ENCODE measurements at places on chromosomes 11 and 22.

- DNase-seq, result no peak
Measured at GRCh38 chr11:36703055-36703404, 105.0 kb upstream of the RAG2 start.

DNA sequence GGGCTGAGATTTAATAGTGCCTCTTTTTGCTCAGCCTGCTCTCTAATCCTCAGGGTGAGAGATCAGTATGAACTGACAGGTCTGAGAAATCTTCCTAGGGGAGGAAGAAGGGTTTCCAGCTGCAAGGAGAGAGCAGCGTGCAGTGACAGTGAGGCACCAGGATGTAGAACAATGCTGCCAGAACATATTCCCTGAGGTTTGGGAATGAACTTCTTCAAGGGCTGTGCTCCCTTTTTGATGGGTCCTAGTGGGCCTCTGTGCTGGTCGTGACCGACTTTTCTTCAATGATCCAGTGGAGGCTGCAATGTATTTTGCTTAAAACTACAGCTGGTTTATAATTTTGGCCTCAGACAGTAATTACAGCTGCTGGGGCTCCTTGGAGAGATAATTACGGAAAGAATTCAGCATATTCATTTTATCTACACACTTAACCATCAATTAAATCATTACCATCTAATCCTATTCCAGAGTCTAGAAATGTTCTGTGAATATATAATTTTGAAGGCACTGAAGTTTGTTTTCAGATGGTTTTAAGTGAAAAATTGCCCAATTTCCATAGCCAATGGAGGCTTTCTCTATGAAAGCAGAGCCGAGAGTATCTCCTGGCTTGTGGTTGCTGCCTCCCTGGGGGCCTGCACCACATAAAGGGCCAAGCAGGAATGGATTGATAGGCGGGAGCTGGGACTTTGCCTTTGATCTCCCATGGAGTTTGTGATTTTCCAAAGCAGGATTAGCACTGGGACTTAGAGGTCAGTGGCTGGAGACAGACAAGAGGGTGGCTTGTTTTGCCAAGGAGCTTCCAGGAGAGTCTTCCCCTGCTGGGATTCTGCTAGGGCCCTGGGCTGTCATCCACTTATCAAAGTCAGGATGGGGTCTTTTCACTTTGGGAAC is 41.0 kb upstream of the OLFML1 start:
- DNase-seq, result no peak

DNA sequence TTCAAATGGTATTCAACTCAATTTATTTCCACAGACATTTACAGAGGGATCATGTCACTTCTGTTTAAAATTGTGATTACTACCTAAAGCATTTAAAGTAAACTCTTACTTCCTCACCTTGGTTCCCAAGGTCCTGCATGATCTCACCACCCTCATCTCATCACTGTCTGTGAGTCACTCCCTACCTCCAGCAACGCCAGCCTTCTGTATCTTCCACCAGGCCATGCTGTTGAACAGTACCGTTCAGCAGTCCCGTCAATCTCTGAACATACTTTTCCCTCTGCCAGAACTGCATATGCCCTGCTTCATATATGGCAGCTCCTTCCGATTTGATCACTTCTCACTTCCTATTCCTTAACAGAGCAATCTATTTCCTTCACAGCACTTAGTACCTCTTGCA is 2.0 kb downstream of the FBXO3 start:
- peak; percentile 77 for DNase-seq

DNA sequence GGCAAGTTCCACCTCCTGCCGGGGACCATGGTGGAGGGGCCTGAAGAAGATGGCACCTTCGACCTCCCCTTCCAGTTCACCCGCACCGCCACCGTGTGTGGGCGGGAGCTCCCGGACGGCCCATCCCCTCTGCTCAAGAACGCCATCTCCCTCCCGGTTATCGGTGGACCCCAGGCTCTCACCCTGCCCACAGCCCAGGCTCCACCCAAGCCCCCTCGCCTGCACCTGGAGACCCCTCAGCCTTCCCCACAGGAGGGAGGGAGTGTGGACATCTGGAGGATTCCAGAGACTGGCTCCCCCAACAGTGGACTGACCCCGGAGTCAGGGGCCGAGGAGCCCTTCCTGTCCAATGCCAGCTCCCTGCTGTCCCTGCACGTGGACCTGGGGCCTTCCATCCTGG is 6.4 kb downstream of the CDC42EP2 start:
- peak; percentile 65 for DNase-seq

- DNase-seq, result no peak
Measured at GRCh38 chr11:62678433-62678769, 472 bp downstream of the UBXN1 start.

- DNase-seq, result peak; percentile 88
Measured at GRCh38 chr11:45178890-45179671, 32.6 kb downstream of the PRDM11 start.
